ENCODE measurements at places on chromosomes 16 and 17.

- DNase-seq, result no peak
These were observed 62.6 kb downstream of the CPPED1 start for GRCh38 chr16:12740986-12741610.

DNA sequence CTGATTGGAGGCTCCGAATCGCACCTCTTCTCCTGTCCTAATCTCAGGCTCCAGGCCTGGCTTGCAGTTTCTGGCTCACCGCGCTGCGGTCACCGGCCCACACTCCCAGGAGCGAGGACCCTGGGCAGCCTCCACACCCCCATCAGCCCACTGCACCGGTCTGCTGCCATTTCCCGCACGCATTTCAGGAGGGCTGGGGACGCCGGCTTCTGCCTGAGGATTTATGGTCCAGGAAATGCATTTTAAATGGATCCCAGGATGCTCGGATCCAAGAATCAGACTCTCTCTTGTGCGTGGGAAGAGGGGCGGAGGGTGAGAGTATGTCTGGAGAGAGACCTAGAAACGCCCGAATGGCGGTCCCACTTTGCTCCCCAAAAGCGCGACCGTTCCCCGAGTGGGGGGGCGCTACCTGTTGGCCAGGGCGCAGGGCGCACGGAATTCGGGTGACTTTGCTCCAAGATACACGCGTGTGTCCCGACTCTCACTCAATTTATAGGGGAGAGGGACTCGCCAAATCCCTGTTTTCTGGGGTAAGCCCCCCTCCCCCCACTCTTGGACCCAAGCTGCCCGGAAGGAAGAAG is 817 bp upstream of the JPH3 start:
- no peak for DNase-seq

- peak; percentile 12 for DNase-seq
These were observed 12.7 kb downstream of the NDUFAF8 start for GRCh38 chr17:81251709-81252301.

- no peak for DNase-seq
These were observed 3.6 kb downstream of the PMFBP1 start for GRCh38 chr16:72168365-72168764.

DNA sequence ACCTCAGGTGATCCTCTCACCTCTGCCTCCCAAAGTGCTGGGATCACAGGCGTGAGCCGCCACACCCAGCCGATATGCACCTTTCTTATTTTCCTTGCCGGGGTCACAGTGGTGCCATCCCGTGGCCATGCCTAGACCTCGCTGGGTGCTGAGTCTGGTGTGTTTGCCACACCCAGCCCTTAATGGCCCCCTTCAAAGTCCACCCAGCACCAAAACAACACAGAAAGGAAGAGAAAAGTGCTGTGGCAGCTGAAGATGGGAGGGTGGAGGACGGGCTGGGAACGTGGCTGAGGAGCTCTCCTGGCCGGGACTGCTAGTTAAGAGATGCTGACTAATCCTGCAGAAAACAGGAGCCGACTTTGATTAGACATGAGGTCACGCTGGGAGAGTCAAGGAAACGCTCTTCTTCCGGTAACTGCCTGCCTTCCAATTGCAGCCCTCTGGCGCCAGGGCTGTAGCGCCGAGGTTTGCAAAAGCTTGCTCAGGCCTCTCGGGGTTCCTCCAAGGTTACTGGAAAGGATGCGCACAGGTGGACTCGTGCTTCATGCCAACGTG is 10.9 kb downstream of the SLC43A2 start:
- no peak for DNase-seq

GRCh38 chr16:28188085-28188916 is 23.5 kb downstream of the XPO6 start:
- no peak for DNase-seq

DNA sequence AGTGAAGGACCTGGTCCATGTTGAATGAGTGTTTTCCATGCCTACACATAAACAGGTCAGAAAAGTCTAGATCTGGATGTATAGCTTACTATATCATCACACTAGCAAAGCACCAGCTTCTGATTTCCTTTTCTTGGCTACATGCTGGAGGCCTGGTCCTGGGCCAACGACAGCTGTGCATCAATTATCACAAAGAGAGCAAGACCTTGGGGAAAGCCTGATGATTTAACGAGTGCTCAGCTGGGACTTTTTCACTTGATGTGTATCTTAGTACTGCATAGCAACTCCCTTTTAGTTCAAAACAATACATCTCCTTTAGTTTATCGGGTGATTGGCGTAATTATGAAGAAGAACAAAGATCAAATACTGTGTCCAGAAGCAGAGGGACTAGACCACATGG is 358.2 kb downstream of the KIF2B start:
- DNase-seq, result no peak

- no peak for DNase-seq
These were observed 5.0 kb downstream of the KCNH6 start for GRCh38 chr17:63528183-63528582.

GRCh38 chr16:4372001-4372577 is 441 bp downstream of the VASN start:
- DNase-seq, result no peak

- DNase-seq, result peak; percentile 43
These were observed 430 bp downstream of the AMFR start for GRCh38 chr16:56424791-56425438.

DNA sequence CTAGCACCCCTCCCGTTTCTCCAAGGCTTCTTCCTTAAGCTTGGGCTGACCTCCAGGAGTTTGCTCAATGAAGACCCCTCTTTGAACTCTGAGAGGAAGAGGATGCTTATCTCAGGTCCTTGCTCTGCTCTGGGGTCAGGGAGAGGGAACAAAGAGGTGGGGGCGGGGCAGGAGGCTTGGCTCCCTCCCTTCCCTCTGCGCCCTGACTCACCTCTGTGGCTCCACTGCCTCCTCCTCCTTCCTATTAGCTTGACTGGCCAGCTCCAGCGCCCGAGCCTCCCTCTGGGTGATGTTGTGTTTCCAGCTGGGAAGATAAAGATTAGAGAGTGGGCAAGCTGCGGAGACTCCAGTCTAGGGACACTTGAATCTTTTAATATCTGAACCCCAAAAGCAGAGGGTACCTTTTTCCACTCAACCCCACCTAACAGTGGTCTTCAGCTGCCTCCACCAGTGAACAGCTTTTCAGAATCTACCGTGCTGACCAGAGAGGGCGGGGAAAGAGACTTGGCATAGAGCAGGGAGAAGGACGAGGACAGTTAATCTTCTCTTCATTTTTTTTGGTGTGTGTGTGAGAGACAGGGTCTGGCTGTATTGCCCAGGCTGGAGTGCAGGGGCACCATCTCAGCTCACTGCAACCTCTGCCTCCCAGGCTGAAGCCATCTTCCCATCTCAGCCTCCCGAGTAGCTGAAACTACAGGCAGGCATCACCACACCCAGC is 6.7 kb downstream of the GIP start:
- no peak for DNase-seq

DNA sequence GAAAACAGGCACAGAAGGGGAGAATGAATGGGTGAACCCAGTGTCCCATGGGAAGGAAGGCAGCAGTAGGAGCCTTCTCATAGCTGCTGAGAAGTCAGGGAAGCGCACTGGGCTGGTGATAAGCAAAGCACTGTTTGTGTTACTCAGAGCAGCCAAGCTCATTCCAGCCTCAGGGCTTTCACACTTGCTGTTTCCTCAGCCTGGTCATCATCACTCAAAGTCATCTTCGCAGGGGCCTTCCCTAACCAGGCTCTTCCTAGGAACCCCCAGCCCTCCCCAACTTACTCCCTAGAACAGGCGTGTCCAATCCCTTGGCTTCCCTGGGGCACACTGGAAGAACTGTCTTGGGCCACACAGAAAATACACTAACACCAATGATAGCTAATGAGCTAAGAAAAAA is 32.1 kb upstream of the LONP2 start:
- no peak for DNase-seq

DNA sequence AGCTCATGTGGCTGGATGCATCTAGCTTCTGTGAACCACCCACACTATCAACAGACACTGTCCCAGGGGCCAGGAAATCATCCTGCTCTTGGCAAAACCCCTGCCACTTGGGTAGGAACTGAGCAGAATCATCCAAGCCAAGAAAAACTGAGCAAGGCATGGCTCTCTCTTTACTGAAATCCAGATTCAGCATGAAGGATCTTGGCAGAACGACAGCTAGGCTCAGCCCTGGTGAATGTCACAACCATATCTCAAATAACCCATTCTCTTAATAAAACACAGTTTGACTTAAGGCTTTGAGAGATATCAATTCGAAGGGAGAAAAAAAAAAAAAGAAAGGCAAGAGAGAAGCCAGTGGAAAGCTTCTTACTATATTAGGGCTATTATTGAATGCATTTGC is 72.2 kb downstream of the MAF start:
- DNase-seq, result no peak

GRCh38 chr16:46896314-46896968 is 12.3 kb downstream of the GPT2 start:
- DNase-seq, result no peak

- DNase-seq, result no peak
These were observed 20.6 kb upstream of the CA4 start for GRCh38 chr17:60129164-60129563.

DNA sequence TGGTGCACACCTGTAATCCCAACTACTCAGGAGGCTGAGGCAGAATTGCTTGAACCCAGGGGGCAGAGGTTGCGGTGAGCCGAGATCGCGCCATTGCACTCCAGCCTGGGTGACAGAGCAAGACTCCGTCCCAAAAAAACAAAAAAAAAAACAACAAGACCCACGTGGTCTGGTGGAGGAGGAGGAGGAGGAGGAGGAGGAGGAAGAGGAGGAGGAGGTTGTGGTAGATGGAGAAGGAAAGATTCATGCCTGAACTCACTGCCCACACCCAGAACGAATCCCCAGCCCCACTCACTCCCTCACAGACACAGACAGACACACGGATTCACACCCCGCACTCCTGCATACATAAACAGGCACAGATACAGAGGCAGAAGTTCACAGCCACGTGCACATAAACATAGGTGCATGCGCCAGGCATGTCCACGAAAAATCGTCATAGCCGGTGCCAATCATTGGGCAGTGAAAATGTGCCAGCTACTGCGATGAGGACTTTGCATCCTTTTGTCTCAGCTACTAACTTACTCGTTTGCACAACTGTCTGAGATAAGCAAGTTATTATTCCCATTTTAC is 138.5 kb downstream of the WSCD1 start:
- no peak for DNase-seq

GRCh38 chr16:1378804-1379303 is 27.1 kb downstream of the GNPTG start:
- DNase-seq, result no peak

DNA sequence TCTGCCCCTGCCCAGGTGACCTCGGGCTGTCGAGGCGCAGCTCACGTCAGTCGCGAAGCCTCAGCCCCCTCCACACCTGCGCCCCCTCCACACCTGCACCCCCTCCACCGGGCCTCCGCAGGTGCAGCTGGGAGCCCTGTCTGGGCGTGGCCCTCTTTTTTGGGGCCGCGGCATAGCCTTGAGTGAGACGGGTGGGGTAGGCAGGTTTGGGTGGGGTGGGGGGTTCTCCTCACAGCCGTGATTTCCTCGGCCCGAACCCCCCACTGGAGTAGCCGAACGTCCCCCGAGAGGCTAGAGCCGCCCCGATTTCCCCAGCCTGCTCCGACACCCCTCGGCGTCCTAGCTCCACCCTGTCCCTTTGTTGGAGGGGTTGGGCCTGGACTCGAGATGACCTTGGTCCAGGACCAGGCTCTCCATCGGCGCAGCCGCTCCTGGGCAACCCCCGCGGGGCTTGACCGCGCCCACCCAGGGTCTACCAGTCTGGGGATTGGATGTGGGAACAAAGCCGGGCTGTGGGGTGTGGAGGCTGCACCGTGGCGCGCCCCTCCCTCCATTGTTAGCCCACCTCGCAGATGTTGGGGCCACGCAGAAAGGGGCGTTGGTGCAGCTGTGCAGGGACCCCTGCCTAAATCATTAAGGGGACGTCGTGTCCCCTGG is 626 bp downstream of the TUBB3 start:
- DNase-seq, result no peak

- no peak for DNase-seq
These were observed 32.1 kb downstream of the TRIM25 start for GRCh38 chr17:56881685-56882295.

GRCh38 chr16:1571012-1571671 is 37.7 kb downstream of the TMEM204 start:
- DNase-seq, result no peak

- no peak for DNase-seq
These were observed 21.8 kb upstream of the ZFHX3 start for GRCh38 chr16:73069581-73070262.

DNA sequence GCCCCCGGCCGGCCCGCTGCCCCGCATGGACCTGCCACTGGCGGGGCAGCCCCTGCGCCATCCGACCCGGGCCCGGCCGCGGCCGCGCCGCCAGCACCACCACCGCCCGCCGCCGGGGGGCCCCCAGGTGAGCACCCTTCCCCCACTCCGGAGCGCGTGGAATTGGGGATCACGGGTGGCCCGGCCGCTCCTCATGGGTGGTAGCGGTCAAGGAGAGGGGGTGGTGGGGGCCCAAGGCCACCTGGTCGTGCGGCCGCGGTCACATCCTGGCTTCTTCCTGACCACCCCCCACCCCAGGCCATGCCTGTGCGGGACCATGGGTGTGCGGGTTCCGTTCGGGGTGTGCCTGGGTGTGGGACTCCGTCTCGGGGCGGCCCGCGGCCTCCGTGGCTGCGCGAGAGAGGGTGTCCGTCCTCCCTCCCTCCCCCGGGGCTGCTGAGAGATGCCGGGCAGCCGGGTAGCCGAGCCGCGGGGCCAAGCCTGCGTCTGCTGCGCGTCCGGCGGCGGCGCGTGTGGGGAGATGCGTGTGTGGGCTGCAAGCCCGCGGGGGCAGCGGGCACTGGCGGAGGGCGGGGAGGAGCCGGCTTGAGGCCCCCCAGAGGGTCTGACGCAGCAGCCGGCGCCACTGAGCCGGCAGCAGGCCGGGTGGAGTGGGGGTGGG is 6.8 kb downstream of the ACD start:
- no peak for DNase-seq

DNA sequence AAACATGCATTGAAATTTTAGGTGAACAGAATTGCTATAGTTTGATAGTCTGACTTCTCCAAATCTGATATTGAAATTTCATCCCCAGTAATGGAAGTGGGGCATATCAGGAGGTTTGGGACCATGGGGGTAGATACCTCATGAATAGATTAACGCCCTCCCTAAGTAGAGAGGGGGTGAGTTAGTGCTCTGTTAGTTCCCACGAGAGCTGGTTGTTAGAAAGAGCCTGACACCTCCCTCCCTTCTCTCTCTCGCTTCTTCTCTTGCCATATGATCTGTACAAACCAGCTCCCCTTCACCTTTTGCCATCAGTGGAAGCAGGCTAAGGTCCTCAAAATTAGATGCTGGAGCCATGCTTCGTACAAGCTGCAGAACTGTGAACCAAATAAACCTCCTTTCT is 78.8 kb downstream of the BRIP1 start:
- DNase-seq, result no peak

- no peak for DNase-seq
These were observed 90.5 kb downstream of the ENGASE start for GRCh38 chr17:79164913-79165695.

GRCh38 chr17:56679115-56679776 is 85.7 kb downstream of the NOG start:
- DNase-seq, result peak; percentile 39

GRCh38 chr17:45261577-45262515 is at the start of gene SPATA32:
SPATA32 (minus strand) TSS chr17:45262094; CDS start chr17:45262016, 78 bp downstream.
- DNase-seq, result peak; percentile 71

GRCh38 chr16:87864331-87864989 is 4.8 kb downstream of the SLC7A5 start:
- no peak for DNase-seq
